ENCODE measurements at places on chromosomes 12 and 14.

DNA sequence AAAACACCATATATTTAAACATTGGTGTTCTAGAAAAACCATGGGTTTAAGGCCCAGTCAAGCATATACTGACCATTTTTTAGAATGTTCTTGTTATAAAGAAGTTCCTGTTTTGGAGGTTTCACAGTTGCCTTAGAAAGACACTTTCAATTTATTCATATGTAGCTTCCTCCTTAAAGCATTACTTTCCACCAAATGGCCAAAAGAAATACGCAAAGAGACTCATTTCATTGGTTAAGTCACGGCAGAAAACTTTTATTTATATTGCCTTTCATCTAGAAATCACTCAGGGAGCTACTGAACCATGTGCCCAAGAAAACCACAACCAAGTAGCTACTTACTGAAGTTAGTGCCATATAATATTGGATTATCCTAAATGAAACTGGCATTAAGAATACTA, 40.0 kb downstream of the MYBPC1 start:
- DNase-seq, result peak; percentile 48

GRCh38 chr14:67485501-67486095, 2.9 kb downstream of the TMEM229B start:
- no peak for DNase-seq

DNA sequence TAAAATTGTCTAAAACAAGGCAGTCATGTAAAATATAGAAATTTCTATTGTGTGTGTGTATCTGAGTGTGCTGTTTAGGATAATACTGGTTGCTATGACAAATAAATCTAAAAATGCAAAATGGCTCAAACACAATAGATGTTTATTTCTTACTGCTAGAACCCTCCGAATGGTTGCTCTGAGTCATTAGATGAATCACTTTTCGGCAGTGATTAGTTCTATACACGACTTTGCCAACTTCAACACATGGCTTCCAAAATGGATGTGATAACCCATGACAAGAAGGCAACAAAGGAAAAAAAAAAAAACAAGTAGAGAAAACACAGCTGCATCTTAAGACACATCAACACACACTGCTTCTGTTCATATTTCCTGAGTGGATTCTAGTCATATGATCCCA, 729.2 kb downstream of the AACS start:
- DNase-seq, result no peak

GRCh38 chr12:25617991-25618390, 64.9 kb upstream of the LMNTD1 start:
- DNase-seq, result no peak

- DNase-seq, result no peak
Measured at GRCh38 chr12:13764748-13765147, 216.7 kb downstream of the GRIN2B start.

DNA sequence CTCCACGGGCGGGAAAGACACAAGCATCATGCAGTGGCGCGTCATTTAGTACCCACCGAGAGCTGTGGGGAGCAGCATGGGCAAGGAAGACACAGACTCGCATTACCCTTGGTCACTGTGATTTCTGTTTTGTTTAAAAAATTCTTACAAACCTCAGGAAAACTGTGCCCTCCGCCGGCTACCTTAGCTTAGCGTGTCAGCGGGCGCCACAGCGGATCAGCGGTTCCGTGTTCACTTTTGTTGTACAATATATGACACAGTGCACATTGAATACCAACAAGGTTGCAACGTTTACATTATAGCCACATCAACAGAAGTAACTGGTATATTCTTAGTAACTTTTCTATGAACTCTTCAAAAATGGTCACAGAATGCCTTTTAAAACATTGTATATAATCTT, 125.2 kb upstream of the EVL start:
- DNase-seq, result no peak

GRCh38 chr14:34198096-34198495, 247.2 kb upstream of the EGLN3 start:
- DNase-seq, result no peak

DNA sequence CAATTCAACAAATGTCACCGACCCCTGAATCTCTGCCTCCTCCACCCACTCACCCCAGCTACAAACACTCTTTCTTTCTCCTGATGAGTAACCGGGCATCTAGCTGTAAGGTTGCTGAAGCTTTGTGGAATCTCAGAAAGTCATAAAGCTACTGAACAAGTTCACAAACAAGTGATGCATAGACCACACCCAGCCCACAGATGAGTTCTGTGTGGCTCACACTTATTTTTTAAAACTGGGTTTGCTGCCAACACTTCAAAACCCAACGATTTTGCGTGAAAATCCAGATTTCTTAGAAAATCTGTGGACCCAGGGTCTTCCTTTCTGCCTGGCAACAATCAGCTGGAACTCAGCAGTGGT, 96.1 kb downstream of the APAF1 start:
- DNase-seq, result no peak

DNA sequence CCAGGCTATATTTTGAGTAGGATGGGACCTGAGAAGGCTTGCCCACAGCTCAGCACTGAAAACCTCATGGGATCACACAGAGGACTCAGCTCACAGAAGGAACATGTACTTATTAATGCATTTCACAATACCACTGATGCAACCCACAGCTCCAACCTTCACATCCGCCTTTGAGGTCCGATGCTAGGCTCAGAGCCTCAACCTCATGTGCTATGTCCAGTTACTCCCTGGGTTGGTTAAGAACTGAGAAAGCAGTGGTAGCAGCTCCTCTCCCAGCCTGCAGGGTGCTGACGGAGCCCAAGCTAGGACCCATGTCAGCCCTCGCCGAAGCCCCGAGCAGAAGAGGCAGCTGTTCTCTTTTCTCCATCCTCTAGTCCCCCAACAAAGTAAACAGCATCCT, 52.9 kb downstream of the SPTB start:
- no peak for DNase-seq

DNA sequence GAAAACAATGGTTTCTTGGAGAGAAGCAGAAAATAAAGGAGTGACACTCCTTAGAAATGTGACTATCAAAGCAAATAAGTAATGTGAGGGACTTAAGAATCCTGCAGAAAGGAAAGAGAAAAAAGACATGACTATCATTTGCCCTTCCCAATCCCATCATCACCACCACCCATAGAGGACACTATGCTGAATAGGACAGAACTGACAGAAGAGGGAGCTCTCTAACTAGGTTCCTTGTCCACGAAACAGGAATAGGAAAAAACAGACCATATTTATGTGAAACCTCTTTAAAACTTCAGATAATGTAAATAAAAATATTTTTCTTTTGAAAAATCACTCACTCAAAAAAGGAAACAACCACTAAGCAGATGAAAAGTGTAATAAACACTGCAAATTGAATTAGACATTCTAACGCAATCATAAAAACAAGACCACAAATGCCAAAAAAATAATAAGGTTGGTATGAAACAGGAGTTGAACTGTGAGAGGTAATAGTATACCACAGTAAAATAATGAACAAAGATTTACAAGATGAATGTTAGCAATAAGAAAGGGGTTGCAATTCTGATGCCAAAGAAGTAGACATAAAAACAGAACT, 24.1 kb downstream of the KLRD1 start:
- DNase-seq, result no peak

- no peak for DNase-seq
Measured at GRCh38 chr12:57881475-57881874, 34.9 kb upstream of the CTDSP2 start.

GRCh38 chr14:70152704-70153103, 36.0 kb downstream of the SLC8A3 start:
- no peak for DNase-seq

DNA sequence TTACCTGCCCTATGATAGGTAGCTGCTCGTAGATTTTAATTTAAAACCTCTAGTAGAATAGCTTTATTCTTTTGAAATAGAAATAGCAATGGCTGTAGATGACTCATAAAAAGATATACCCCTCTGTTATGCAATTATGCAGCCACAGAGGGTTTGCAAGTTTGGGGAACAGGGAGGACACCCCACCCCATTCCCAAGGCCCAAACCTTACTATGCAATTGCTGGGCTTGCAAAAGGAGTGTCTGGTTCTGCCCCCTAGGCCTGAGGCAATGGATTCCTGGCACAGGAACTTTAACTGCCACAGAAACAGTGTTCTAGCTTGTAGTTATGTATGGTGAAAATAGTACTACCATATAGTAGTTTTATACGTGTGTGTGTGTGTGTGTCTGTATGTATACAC, 403.3 kb downstream of the ADAMTS20 start:
- no peak for DNase-seq

DNA sequence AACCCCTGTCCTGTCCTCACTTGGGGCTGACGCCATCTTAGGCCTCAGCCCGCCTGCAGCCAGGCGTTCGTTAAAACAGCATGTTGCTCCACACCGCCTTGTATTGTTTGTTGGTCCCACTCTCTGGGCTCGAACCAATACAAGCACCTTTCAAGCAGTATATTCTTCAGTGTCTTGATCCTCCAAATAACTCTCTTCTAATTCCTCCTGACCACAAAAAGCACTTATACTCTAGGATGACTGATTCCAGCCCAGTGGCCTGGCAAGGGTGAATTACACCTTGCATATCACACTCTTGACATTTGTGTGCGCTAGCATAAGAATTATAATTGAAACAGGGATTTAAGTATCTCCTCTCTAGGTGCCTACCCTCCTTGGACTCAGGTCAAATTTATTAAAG, 7.1 kb downstream of the CCER1 start:
- DNase-seq, result no peak

- DNase-seq, result no peak
Measured at GRCh38 chr12:229441-230191, 15.7 kb upstream of the SLC6A12 start.

DNA sequence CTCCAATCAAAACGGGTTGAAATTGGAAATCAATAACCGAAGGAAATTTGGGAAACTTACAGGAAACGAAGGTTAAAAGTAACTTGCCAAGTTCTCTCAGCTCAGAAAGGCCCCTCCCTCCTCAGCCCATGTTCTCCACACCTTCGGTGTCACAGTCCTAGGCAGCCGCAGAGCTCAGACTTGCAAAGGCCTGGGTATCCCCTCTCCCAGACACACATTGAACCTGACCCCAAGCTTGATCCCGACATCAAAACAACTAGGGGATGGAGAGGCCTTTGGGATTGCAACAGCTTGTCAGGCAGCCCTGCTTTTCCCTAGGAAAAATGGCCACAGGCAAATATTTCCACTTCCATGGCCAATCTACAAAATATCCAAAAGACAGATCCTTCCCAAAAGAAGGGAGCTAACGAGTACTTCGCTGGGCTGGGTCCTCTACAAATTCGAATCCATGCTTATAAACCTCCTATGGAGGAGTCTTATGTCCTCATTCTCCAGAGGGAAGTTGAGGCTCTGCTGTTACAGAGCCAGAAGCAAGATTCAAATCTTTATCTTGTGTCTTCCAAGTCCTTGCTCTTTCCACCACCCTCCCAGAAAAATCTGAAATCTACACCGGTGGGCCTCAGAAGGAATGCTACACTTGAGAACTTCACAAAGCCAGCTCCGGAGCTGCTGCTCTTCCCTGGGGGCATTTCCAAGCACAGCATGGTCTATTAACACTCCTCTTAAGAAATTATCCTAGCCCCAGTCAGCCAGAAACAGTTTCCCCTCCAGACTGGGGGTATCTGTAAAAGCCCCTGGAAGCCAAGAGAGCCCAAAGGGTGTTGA, 35.7 kb upstream of the PNMA1 start:
- no peak for DNase-seq

GRCh38 chr12:108879615-108880254, at the start of gene DAO:
TSS of gene DAO (plus strand) at chr12:108880092. CDS start at chr12:108885007, 4,915 bp downstream.
- no peak for DNase-seq

- no peak for DNase-seq
Measured at GRCh38 chr14:61003571-61003970, 22.5 kb downstream of the SLC38A6 start.

DNA sequence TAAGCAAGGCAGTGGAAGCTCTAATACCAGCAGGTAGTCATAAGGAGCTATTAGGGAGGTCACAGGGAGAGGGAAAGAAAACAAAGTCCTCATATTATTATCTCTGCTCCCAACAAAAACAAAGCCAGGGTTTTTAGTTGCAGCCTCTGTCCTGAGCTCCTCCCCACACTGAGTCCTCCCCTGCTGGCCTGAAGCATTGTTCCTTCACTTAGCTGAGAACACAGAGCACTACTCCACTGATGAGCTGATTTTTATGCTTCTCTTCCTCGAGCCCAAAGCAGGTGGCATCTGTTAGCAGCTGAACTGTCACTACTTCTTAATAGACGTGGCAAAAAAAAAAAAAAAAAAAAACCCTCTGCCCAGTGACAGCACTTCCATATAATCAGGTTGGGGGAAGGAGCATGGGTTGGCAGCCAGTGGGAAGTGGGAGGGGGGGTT, 10.5 kb upstream of the STAC3 start:
- DNase-seq, result no peak

- no peak for DNase-seq
Measured at GRCh38 chr14:85921241-85921640, 391.3 kb downstream of the FLRT2 start.

GRCh38 chr12:105262461-105263184, 26.6 kb upstream of the APPL2 start:
- DNase-seq, result no peak

GRCh38 chr12:106954462-106955376, 988 bp upstream of the TMEM263 start:
- DNase-seq, result no peak

DNA sequence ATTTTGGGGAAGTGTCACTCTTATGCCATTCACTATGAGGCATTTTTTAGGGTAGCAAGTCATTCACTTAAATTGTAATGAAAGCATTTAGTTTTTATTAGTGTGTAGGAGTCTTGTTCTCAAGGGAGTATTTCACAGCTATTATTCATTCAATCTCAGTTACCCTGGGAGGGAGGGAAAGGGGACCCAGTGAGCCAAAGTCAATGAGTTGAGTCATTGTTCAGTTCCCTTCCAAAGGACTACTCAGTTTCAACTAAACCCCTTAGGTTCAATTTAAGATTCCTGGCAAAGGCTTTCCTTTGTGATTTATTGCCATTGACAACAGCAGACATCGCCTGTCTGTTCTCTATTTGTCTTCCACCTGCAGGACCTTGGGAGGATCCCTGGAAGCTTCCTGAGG, 29.3 kb upstream of the RASSF8 start:
- DNase-seq, result no peak

- DNase-seq, result no peak
Measured at GRCh38 chr12:75660107-75660530, 148.7 kb upstream of the KRR1 start.

DNA sequence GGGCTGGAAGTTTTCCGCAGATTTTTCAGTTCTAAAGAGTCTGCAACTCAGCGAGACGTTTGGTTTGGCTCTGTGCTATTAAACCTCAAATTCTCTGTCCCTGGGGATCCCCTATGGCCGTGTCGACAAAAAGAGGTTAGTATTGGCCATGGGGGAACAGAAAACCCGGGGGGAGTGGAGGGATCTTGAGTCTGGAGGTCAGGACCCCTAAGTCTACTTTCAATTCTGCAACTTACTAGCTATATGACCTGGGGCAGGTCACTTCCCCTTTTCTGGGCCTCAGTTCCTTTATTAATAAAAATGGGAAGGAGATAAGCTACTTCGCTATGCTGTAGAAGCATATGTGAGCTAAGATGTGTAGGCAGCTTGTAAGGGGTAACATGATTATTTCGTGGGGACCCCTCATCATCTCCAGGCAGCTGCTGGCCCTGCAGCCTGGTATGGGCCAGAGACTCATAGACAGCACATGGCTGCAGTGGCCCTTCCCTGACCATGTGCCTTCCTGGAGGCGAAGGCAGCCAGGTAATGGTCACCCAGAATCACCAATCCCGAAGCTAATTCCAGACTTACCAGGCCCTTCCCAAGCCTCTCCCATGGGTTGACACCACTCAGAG, 8.6 kb downstream of the ASB2 start:
- DNase-seq, result no peak

- DNase-seq, result no peak
Measured at GRCh38 chr12:67650388-67651131, 2.0 kb downstream of the DYRK2 start.

- DNase-seq, result no peak
Measured at GRCh38 chr12:2226641-2227040, 173.9 kb downstream of the CACNA1C start.

GRCh38 chr12:67982164-67982563, 7.1 kb upstream of the IFNG-AS1 start:
- no peak for DNase-seq
